ENCODE measurements at places on chromosomes 7 and 10.

DNA sequence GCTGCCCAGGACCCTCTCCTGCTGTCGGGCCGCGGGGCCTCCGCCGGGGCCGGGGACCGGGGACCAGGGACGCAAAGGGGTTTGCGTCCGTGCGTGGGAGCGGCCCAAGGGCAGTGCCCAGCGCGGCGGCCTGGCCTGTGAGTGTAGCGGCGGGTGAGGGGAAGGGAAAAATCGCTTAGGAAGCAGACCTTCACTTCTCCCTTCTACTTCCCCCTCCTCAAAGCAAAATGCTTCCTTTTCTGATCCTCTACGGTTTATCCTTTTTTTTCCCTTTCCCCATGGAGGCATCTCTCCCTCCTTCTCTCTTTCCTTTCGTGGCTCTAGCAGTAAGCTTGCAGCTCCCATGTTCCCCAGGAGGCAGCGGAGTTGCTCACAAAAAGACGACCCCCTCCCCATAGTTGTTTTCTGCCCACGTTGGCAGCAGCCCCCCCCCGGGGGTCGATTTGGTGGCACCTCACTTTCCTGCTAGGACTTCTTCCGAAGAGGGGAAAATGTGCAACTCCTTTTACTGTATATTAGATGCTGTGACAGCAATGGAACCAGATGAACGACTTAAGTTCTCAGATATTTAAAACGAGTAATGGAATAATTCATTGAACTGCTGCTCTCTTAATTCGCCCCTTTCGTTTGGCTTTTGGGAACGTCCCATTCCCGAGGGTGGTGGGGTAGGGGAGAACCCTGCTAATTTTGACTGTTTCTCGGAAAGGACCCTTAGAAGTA is 724 bp downstream of the CAPZA2 start:
- ATAC-seq, result no peak

DNA sequence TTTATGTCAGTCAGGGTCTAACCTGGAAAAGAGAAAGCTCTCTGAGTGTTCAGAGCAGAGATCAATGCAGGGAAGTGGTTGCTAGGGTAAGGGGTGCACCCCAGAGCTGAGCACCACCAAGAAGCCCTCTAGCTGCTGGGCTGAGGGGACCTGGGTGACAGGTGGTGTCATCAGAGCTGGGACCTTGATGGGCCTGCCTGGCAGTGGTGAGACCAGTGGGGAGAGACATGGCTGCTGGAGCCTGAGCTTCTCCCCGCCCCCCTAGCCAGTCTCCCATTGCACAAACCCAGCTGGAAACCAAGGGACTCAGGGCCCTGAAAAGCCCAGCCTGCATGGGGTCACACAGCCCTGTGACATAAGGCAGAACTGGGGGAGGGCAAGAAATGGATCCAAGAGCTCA is 49.1 kb upstream of the OSBPL3 start:
- no peak for ATAC-seq

GRCh38 chr7:157837047-157837446 is 500.2 kb downstream of the DNAJB6 start:
- ATAC-seq, result no peak

GRCh38 chr7:2734751-2735571 is 47.0 kb downstream of the AMZ1 start:
- ATAC-seq, result no peak

DNA sequence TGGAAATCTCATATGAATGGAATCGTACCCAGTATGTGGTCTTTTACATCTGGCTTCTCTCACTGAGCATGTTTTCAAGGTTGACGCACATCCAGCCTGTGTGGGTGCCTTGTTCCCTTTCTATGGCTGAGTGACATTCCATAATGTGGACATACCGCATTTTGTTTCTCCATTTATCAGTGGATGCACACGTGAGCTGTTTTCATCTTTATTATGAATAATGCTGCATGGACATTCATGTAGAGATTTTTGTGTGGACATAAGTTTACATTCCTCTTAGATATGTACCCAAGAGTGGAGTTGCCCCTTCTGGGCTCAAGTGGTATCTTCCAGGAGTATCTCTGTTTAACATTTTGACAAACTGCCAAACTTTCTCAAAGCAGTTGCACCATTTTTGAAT is 1.3 kb upstream of the SCART1 start:
- no peak for ATAC-seq

DNA sequence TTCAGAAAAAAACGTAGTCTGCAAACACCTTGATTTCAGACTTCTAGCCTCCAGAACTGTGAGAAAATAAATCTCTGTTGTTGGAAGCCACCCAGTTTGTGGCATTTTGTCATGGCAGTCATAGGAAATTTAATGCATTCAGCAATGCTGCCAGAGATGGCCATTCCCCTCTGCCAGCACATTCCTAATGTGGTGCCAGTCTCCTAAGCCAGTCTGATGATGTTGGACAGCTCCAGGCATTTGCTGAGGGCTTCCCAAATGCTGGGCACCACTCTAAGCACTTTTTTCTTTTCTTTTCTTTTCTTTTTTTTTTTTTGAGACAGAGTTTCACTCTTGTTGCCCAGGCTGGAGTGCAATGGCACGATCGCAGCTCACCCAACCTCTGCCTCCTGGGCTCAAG is 666.7 kb upstream of the C7orf33 start:
- ATAC-seq, result no peak

- ATAC-seq, result peak; percentile 46
Measured at GRCh38 chr7:940599-941408, 13.7 kb downstream of the ADAP1 start.

GRCh38 chr10:70932392-70933196 is 44.2 kb upstream of the PCBD1 start:
- no peak for ATAC-seq

DNA sequence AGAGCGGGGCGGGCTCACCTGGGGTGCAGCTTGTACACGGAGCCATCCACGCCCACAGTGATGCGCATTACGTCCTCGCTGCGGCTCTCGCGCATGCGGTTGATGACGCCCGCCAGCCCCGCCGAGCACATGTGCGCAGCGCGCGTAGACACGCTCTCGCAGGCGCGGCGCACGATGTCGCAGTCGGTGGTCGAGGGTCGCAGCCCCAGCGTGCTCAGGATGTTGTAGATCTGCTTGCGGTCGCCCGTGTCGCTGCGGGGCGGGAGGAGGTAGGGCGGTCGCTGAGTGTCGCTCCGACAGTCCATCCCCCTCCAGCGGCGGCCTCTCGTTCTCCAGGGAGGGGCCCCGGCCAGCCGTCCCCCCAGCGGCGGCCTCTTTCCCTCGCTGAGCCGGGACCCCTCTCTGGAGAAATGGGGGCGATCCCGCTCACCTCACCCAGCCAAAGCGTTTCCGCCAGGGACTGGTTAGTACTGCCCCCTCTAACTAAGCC is 4.4 kb upstream of the MYL7 start:
- peak; percentile 66 for ATAC-seq

DNA sequence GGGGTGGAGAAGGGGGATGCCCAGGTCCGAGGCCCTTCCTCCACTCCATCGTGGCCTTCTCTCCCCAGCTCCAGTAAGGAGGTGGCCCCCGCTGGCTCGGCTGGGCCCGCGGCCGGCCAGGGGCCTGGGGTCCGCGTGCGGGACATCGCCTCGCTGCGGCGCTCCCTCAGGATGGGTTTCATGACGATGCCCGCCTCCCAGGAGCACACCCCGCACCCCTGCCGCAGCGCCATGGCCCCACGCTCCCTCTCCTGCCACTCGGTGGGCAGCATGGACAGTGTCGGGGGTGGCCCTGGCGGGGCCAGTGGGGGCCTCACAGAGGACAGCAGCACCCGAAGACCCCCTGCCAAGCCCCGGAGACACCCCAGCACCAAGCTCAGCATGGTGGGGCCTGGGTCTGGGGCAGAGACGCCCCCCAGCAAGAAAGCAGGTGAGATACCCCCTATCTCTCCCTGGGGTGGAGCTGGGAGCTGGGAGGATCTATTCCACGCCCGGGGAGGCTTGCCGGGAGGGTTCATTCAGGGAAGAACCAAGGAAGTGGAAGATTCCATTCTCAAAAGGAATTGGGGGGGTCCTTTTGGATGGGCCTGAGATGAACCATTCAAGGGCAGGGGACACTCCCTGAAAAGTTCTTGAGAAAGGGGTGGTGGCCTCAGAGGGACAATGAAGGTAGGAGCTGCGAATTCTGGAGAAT is 3.2 kb downstream of the NYAP1 start:
- no peak for ATAC-seq

GRCh38 chr7:103996639-103997038 is 7.2 kb upstream of the RELN start:
- no peak for ATAC-seq

DNA sequence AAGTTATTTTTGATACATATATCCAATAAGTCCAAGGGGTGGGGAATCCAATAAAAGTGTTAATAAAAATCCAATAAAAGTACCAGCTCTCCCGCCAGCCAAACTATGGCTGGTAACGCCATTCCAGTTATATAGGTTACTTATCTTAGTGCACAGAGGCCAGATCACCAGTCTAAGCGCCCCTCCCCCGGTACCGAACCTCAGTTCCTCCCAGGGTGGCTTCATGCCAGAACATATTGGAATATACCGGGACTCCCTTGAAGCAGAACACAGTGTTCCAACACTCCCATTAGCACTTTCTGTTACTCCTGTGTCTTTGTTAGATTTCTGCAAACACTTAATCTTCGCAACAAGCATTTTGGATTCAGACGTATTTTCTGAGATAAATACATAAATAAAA is 7.5 kb downstream of the FBH1 start:
- ATAC-seq, result no peak

GRCh38 chr7:23593706-23594105 is 3.5 kb upstream of the CCDC126 start:
- ATAC-seq, result no peak

DNA sequence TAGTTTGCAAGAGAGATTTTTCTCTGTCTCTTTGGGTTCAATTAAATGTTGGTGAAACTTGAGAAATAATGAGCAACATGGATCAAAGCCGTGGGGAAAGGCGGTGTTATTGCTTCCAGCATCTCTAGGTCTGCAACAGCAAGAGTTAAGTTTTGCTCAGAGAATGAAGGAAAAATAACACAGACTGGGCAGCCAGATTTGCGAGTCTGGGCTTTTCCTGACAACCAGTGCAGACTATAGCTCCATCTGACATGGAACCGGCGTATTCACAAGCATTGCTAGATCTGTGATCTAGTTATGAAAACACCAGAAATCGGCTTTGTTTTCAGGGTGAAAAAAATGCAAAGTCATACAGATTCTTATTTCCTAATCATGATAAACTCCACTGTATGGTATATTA is 110.4 kb downstream of the CAMK1D start:
- no peak for ATAC-seq

GRCh38 chr7:22772885-22773284 is 45.9 kb downstream of the IL6 start:
- no peak for ATAC-seq

- ATAC-seq, result peak; percentile 82
Measured at GRCh38 chr10:79298403-79299244, 48.6 kb upstream of the PPIF start.

GRCh38 chr10:61463035-61463909 is 10.1 kb upstream of the TMEM26 start:
- no peak for ATAC-seq

- ATAC-seq, result no peak
Measured at GRCh38 chr7:43148161-43148731, 35.8 kb downstream of the HECW1 start.
